Chondrocyte (in vitro differentiated cells): ENCODE measurements at places on chromosomes 11 and 22. TPM values are rescaled to one million over a fixed set of nuclear protein-coding genes. Genes with fewer than 3 reads are reported as not detected.

- no peaks in the 10 kb centered on the region for H3K27me3 ChIP-seq
- no peak within 1 kb of the TSS for H3K27ac ChIP-seq
- no peak for DNase-seq
- H3K4me1 ChIP-seq: peaks cover 6% of the 10 kb centered on the region
- H3K4me3 ChIP-seq: no peak within 1 kb of the TSS
- H3K36me3 ChIP-seq: no peaks in the 10 kb centered on the region
Observed at GRCh38 chr22:30266445-30267381, at the start of gene OSM. Gene OSM, minus strand, starts transcription at chr22:30266851. Its CDS starts 52 bp downstream, at chr22:30266799.

GRCh38 chr11:64126796-64127195 lies 39.1 kb downstream of the MACROD1 start:
- DNase-seq: no peak
- no peak overlapping the region for H3K4me3 ChIP-seq
- no peaks in the 10 kb centered on the region for H3K27me3 ChIP-seq
- H3K27ac ChIP-seq: no peak overlapping the region
- no peaks in the 10 kb centered on the region for H3K36me3 ChIP-seq
- peaks cover 2% of the 10 kb centered on the region for H3K4me1 ChIP-seq

GRCh38 chr22:50403701-50404101 lies 60.6 kb downstream of the PPP6R2 start:
- H3K27me3 ChIP-seq: no peaks in the 10 kb centered on the region
- H3K4me3 ChIP-seq: no peak overlapping the region
- peaks cover 9% of the 10 kb centered on the region for H3K4me1 ChIP-seq
- peak overlapping the region; percentile 32 for H3K27ac ChIP-seq
- H3K36me3 ChIP-seq: peaks cover 11% of the 10 kb centered on the region

- no peak overlapping the region for H3K27ac ChIP-seq
- no peak overlapping the region for H3K4me3 ChIP-seq
- no peaks in the 10 kb centered on the region for H3K36me3 ChIP-seq
- no peaks in the 10 kb centered on the region for H3K27me3 ChIP-seq
Observed at GRCh38 chr22:47123006-47123826, 360.8 kb downstream of the TBC1D22A start.

CRYBA4 gene
- not detected in 3 replicates for total RNA-seq

DNA sequence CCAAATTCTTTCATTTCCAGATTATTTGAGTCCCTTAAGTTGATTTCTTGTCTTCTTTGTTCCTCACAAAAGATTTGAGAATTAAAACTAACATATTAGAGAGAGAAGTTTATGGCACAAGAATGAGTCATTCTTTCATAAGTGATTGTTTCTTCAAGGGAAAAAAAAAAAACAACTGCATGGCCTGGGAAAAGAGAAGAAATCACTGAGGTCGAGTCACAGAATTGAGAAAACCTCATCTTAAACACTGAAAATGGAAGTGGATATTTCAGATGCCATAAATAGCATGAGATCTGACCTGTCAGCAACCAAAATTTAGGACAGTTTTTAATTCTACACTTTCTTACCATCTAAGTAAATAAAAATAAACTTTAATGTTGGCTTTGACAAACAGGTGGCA lies 87.2 kb downstream of the CWF19L2 start:
- DNase-seq: no peak
- H3K4me1 ChIP-seq: no peaks in the 10 kb centered on the region
- no peaks in the 10 kb centered on the region for H3K27me3 ChIP-seq
- H3K36me3 ChIP-seq: no peaks in the 10 kb centered on the region
- no peak overlapping the region for H3K27ac ChIP-seq

RIBC2 gene
- 0.41 to 1.1 TPM in 2 of 3 replicates, not detected in the other for total RNA-seq

- H3K27ac ChIP-seq: no peak overlapping the region
- peaks cover 3% of the 10 kb centered on the region for H3K36me3 ChIP-seq
- DNase-seq: peak; percentile 86
- H3K4me1 ChIP-seq: peaks cover 21% of the 10 kb centered on the region
- no peak overlapping the region for H3K4me3 ChIP-seq
Observed at GRCh38 chr11:14969901-14970323, 2.2 kb downstream of the CALCA start.

- no peaks in the 10 kb centered on the region for H3K36me3 ChIP-seq
- DNase-seq: no peak
- H3K27me3 ChIP-seq: peaks cover 7% of the 10 kb centered on the region
- H3K4me1 ChIP-seq: no peaks in the 10 kb centered on the region
- H3K27ac ChIP-seq: no peak overlapping the region
Observed at GRCh38 chr22:47196166-47196849, 433.9 kb downstream of the TBC1D22A start.

DNA sequence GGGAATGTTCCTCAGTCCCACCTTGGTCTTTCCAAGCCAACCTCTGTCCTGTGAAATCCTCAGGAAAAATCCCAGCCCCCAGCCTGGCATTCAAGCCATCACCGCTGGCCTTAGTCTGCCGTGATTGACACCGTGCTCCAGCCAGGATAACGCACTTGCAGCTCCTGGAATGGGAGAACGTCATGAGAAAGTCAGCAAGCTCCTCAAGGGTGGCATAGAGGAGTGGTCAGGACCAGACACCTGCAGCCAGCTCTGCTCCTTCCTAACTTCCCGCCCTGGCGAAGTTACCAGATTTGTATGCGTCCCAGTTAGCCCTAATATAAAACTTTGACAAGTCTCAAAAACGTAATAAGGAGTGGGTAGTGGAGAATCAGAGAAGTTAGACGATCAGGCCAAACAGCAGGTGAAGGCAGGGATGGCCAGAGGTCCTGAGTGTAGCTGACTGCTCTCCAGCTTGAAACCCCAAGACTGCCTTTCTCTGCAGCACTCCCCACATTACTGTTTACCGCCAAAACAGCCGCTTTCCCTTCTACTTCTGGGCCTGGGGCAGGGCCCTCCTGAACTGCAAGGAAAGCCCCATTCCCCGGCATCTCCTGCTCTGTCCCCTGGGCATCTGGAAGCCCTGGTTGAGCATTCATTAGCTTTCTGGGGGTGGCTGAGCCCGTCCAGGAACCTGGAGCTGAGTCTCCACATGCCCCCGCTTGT lies 1.3 kb upstream of the DKK3 start:
- peak overlapping the region; percentile 76 for H3K4me3 ChIP-seq
- H3K4me1 ChIP-seq: peaks cover 40% of the 10 kb centered on the region
- H3K27ac ChIP-seq: peak overlapping the region; percentile 47
- DNase-seq: no peak
- peaks cover 2% of the 10 kb centered on the region for H3K36me3 ChIP-seq

GRCh38 chr11:78190374-78190773 lies 1.7 kb downstream of the USP35 start:
- peak overlapping the region; percentile 98 for H3K4me3 ChIP-seq
- no peaks in the 10 kb centered on the region for H3K27me3 ChIP-seq
- H3K36me3 ChIP-seq: peaks cover 2% of the 10 kb centered on the region

GRCh38 chr11:102274628-102275027 lies 42.7 kb upstream of the BIRC3 start:
- no peak overlapping the region for H3K27ac ChIP-seq
- no peak for DNase-seq
- H3K4me1 ChIP-seq: peaks cover 28% of the 10 kb centered on the region
- H3K4me3 ChIP-seq: no peak overlapping the region
- H3K36me3 ChIP-seq: no peaks in the 10 kb centered on the region

DNA sequence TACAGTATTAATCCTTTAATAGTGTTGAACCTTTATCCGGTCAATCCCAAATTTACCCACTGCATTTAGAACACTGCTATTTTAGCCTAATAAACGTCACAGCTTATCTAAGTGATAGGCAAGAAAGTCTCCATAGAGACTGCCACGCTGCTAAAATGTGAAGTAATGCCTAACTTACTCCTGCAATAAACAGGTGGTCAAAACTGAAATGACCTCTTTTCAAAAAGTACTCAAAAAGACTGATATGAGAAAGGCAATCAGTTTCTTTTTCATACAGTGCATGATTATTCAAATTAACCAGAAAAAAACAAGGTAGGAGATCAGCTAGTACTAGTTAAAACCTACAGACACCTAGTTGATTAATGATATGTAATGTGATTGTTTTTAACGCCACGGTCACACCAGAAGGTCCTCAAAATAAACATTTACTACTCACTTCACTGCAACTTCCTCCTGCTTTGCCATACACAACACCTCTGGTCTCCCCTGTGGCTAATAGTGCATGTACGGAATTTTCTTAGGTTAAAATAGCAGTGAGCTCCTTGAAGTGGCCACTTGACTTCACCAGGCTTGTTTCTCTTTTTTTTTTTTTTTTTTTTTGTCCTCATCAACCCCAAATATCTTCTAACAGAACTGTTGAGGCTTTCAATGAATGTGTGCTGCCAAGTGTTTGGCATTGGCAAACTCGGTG lies 8.8 kb downstream of the ATP5MG start:
- H3K4me1 ChIP-seq: peaks cover 5% of the 10 kb centered on the region
- H3K27ac ChIP-seq: no peak overlapping the region
- DNase-seq: no peak

ESAM gene
- 1.7 to 2.6 TPM (median 2.0 TPM) in 3 replicates for total RNA-seq

GRCh38 chr22:41367039-41367679 lies 14.6 kb upstream of the TEF start:
- H3K4me1 ChIP-seq: peaks cover 10% of the 10 kb centered on the region
- H3K27ac ChIP-seq: no peak overlapping the region
- H3K4me3 ChIP-seq: peak overlapping the region; percentile 12
- H3K27me3 ChIP-seq: peaks cover 8% of the 10 kb centered on the region

- H3K27me3 ChIP-seq: no peaks in the 10 kb centered on the region
- peak overlapping the region; percentile 52 for H3K4me3 ChIP-seq
- DNase-seq: no peak
- peak overlapping the region; percentile 98 for H3K27ac ChIP-seq
- peaks cover 100% of the 10 kb centered on the region for H3K4me1 ChIP-seq
- peaks cover 55% of the 10 kb centered on the region for H3K36me3 ChIP-seq
Observed at GRCh38 chr22:36330127-36330526, 57.6 kb downstream of the MYH9 start.

- H3K36me3 ChIP-seq: no peaks in the 10 kb centered on the region
- no peak overlapping the region for H3K4me3 ChIP-seq
- H3K4me1 ChIP-seq: peaks cover 5% of the 10 kb centered on the region
- no peak overlapping the region for H3K27ac ChIP-seq
Observed at GRCh38 chr11:47912843-47913437, 64.8 kb upstream of the NUP160 start.

MUC2 gene
- not detected in 3 replicates for total RNA-seq

- H3K4me1 ChIP-seq: peaks cover 41% of the 10 kb centered on the region
- peaks cover 3% of the 10 kb centered on the region for H3K36me3 ChIP-seq
- DNase-seq: no peak
- H3K4me3 ChIP-seq: no peak overlapping the region
- no peak overlapping the region for H3K27ac ChIP-seq
Observed at GRCh38 chr11:91100427-91100826, 877.6 kb upstream of the CHORDC1 start.

- no peaks in the 10 kb centered on the region for H3K36me3 ChIP-seq
- H3K4me1 ChIP-seq: peaks cover 9% of the 10 kb centered on the region
- peak overlapping the region; percentile 71 for H3K4me3 ChIP-seq
- H3K27ac ChIP-seq: peak overlapping the region; percentile 64
- no peaks in the 10 kb centered on the region for H3K27me3 ChIP-seq
Observed at GRCh38 chr22:20418211-20418788, 19.3 kb downstream of the SCARF2 start.

ZC3H7B gene
- total RNA-seq: 54.7 to 73.3 TPM (median 55.8 TPM) in 3 replicates

- H3K27me3 ChIP-seq: peaks cover 7% of the 10 kb centered on the region
- H3K4me3 ChIP-seq: no peak overlapping the region
- H3K36me3 ChIP-seq: peaks cover 1% of the 10 kb centered on the region
- no peak for DNase-seq
- H3K4me1 ChIP-seq: peaks cover 16% of the 10 kb centered on the region
Observed at GRCh38 chr11:45048313-45048841, 97.7 kb upstream of the TP53I11 start.

DNA sequence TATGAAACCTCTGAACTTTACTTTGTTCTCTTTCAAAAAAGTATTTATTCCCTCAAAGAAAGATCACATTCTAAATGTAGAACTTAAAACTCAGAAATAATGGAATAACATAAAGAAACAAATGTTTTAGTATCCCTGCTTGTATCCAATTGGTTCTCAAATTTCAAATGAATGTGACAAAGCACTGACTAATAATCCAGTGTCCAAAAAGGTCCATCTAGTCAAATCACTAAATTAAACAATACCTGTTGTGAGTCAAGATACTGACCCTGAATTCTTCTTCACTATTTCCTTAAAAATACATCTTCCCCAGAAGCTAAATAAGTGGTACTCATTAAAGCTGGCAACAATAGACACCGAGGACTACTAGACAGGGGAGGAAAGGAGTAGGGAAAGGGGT lies 313.1 kb downstream of the SBF2 start:
- DNase-seq: no peak
- H3K36me3 ChIP-seq: peaks cover 13% of the 10 kb centered on the region
- H3K4me3 ChIP-seq: no peak overlapping the region
- H3K27ac ChIP-seq: no peak overlapping the region
- peaks cover 46% of the 10 kb centered on the region for H3K4me1 ChIP-seq

OPCML gene
- total RNA-seq: 0.73 to 3.3 TPM (median 2.7 TPM) in 3 replicates

DNA sequence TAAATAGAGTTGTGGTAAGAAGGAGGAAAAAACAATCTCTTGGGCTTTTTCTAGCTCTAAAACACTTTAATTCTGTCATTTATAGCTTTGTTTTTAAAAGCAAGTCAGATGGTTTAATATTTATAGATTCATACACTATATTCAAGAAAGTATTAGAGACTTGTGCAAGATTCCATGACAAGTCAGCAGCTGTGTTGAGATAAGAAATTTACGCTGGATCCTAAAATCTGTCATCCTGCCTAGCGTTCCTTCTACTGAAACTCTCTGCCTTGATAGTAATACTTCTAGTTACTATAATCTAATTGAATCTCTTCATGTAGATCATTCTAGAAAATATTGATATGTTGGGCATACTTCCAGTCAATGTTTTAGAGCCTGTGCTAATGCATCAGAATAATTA lies 721.8 kb downstream of the CNTN5 start:
- H3K4me1 ChIP-seq: peaks cover 2% of the 10 kb centered on the region
- H3K27me3 ChIP-seq: peaks cover 39% of the 10 kb centered on the region
- no peak overlapping the region for H3K27ac ChIP-seq
- no peak overlapping the region for H3K4me3 ChIP-seq
- no peak for DNase-seq

- H3K27me3 ChIP-seq: no peaks in the 10 kb centered on the region
- no peak for DNase-seq
- H3K4me1 ChIP-seq: peaks cover 45% of the 10 kb centered on the region
- peaks cover 4% of the 10 kb centered on the region for H3K36me3 ChIP-seq
Observed at GRCh38 chr11:125626288-125626950, 1.5 kb downstream of the CHEK1 start.

DNAJB7 gene
- not detected in 3 replicates for total RNA-seq

DNA sequence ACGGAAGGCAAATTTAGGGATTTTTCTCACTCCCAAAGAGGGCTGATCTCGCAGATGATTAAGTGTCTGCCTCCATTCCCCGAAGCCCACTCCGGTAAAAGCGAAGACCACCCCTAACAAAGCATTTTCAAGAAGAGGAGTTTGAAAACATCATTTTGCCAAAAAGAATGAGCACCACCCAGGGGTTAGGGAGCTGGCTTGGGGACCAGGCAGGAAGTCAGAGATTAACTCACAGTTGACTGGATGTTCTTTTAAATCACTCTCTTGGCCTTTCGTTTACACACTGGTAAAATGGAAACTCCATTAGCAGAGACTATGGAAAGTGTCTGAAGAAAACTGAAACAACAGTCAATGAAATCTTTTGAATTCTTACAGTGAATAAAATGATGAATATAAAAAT lies 7.9 kb upstream of the TRIM44 start:
- H3K27ac ChIP-seq: no peak overlapping the region
- no peaks in the 10 kb centered on the region for H3K36me3 ChIP-seq
- no peaks in the 10 kb centered on the region for H3K27me3 ChIP-seq
- H3K4me1 ChIP-seq: peaks cover 6% of the 10 kb centered on the region
- DNase-seq: no peak

UPK3A gene
- not detected in 3 replicates for total RNA-seq
